ENCODE measurements at places on chromosomes 12 and 14. TPM values are rescaled to one million over a fixed set of nuclear protein-coding genes. Genes with fewer than 3 reads are reported as not detected.

GRCh38 chr12:102438827-102439210 is 41.5 kb downstream of the IGF1 start:
- no peak for DNase-seq

DNA sequence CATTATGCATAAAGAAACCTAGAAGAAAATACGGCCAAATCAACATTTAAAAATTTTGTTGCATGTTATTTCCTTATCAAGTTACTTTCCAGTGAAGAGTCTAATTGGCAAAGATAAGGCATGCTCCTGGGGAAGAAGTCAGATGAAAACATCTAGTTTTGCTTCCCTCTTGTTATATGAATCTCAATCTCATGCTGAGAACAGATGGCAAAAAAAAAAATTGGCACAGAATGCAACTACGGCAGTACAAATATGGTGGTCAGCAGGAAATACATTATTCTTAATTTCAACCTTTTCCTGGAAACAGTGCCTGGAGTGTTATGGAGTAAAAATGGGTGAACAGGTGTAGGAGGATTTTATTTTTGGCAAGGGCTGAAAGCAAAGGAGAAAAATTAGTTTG is 32.8 kb downstream of the HECTD4 start:
- DNase-seq: no peak

DNA sequence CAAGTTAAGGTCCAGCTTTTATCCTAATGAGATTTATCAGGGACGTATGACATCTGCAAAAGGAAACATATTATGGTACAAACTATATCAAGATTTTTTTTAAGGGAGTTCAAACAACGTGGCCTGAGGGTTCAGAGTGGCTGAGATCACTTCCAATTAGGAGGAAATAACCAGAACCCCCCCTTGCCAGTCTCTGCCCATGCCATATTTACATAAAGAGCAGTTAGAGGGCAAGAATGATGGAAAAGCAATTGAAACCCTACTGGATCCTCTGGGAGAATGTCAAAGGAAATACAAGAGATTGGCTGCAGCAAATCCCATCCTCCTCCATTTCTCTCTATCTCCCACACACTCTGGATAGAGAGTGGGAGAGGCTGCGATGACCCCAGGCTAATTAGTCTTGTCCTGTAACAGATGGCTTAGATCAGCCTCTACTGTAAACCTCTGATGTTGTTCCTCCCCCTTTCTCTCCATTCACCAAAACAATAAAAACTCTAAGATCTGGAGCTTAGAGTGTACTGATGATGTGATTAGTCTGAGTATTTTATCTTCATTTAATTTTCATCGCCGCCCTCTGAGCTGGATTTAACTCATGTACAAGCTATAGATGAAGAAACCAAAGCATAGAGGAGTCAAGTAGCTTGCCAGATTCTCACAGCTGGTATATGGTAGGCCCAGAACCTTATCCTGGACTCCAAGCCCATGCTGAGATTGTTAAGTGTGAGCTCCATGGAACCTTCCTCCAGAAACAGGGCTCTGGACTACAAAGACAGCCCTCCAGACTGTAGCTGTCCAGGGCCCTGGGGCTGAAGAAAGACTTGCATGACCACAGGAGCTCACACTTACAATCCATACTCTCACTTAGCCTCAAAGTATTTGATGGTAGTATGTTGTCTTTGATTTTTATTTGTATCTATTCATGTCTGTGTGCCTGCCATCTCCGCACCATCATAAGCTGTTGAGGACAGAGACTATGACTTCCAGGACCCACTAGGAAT is 54.1 kb upstream of the GNG2 start:
- DNase-seq: no peak

- no peak for DNase-seq
Measured at GRCh38 chr12:123237646-123238329, 4.6 kb downstream of the MTRFR start.

GRCh38 chr14:56998728-56999127 is 188.4 kb upstream of the OTX2 start:
- DNase-seq: no peak

DNA sequence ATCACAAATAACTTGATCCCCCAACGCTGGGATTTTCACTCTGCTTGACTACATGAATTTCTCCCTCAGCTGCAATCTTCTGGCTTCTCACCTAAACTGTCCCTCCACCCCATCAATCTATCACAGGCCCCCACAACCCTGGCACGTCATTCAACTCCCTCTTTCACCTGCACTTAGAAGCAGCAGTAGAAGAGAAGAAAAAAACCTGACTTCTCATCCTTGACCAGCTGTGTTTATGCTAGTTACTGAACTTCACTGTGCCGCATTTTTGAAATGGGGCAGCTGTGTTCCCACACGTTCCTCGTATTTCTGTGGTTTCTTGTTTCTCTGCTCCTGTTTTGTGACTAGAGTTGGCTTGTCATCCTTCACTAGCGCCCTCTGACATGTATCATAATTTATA is 35.0 kb downstream of the ITPR2 start:
- peak; percentile 35 for DNase-seq

DNA sequence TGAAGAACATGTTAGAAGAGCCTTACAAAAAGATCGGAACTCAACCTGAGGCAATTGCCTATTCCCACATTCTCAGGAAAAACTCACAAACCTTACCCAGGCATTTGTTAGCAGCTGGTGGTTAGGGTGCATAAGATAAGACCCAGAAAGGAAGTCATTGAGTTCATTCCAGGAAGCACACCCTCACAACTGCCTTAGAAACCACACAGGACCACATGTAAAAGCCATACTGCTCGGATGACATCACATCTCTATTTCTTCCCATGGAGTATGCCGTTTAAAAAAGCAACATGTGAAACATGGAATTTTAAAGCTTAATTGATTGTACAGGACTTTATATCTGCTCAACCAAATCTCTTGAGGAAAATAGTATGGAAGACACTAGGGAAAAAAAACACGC is 411.2 kb downstream of the DAD1 start:
- no peak for DNase-seq

GRCh38 chr14:72722201-72722785 is 171.6 kb downstream of the DPF3 start:
- DNase-seq: no peak

- DNase-seq: no peak
Measured at GRCh38 chr12:55797550-55797949, 20.0 kb downstream of the SARNP start.

GRCh38 chr14:23492618-23493272 is 23.2 kb downstream of the NGDN start:
- DNase-seq: no peak

DNA sequence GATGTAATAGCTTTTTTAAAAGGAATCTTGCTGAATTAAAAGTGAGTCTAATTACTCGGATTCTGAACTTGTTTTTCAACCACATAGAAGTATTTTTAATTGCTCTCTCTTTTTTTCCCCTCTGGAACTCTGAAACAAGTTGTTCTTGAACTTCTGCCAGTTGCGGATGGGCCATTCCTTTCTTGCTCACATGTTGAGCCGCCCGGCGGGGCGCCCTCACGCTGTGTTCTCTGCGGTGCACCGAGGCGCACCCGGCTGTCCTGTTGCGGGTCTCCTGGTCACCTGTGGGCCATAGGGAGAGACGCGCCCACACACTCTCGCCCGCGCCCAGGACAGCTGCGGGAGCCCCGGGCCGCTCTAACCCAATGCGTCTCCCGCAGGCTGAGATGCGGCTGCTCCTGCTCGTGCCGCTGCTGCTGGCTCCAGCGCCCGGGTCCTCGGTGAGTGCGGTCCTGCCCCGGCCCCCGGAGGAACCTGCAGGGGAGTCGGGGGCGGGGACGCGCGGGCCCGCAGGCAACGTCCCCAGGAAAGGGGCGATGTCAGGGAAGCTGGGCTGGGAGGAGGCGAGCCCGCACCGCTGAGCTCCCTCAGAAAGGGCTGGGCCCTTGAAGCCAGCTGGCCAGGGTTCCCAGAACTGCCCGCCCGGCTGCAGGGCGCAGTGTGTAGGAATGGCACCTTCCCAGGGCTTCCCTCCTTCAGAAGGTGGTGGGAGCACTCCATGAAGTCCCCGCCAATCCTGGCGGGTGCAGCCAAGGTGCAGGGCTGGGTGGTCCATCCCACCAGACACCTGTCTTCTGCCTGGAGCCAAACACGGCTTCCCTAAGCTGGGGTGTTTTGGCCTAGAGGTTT is 2.3 kb downstream of the PAPLN start:
- DNase-seq: no peak

- no peak for DNase-seq
Measured at GRCh38 chr12:66456612-66457011, 154.3 kb downstream of the HELB start.

DNA sequence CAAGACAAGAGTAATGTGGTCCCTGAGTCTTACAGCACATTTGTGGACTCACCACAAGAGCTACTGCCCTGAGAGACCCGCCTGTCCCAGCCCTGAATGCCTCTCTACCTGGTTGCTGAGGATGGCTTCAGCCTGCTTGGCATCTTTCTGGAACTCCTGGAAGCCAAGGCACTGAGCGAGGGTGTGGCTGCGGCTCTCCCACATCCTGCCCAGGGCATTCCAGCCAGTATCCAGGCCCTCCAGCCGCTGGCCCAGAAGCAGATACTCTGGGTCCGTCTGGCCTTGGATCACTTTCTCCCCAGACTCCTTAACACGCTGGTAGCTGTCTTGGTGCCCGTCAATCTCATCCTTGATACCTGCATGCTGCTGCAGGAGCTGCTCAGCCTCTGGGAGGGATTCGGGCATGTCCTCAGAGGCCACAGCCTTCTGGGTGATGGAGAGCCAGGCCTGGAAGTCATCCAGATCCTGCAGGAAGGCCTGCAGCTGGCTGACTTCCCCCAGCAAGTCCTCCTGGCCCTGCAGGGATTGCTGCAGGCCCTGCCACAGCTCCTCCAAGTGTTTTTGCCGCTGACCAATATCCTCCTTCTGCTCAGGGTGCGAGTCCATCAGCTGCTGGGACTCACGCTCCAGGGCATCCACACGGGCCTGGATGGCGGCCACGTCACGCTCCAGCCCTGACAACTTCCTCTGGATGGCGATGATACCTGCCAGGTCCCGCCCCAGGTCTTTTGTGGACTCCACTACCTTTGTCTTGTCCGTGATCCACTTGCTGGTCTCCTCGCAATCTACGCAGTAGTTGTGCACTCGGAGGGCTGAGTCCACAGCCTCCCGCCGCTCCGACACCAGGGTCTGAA is 82.3 kb downstream of the PLEKHG3 start:
- DNase-seq: no peak

GRCh38 chr12:132560614-132561426 is 49.6 kb downstream of the LRCOL1 start:
- DNase-seq: no peak

DNA sequence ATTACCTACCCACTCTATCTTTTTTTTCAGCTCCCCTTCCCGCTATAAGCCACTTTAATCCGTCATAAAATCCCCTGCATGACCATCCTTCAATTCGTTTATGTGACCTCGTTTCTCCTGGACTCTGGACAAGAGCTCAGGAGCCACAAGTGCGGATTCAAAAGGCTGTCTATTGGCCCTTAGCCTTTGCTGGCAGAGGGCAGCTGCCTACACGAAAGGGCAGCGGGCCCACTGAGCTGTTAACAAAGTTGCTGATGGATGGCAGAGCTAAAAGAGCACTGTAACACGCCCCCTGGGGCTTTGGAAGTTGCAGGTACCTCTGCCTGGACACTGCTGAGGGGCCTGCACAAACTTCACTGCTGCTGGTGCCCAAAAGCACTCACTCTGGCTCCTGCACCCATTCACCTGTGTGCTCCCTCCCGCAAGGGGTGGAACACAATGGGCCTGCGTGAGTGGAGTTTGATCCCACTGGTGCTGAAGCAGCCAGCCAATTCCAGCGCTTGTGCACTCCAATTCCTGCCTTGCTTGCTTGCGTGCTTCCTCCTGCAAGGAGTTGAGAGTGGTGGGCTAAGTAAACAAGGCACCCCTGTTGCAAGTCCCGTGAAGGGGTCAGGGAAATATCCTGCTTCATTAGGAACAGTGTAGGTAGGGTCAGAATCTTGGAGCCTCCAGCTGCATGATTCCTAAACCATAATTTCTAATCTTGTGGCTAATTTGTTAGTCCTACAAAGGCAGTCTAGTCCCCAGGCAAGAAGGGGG is 10.6 kb upstream of the DRAM1 start:
- no peak for DNase-seq

DNA sequence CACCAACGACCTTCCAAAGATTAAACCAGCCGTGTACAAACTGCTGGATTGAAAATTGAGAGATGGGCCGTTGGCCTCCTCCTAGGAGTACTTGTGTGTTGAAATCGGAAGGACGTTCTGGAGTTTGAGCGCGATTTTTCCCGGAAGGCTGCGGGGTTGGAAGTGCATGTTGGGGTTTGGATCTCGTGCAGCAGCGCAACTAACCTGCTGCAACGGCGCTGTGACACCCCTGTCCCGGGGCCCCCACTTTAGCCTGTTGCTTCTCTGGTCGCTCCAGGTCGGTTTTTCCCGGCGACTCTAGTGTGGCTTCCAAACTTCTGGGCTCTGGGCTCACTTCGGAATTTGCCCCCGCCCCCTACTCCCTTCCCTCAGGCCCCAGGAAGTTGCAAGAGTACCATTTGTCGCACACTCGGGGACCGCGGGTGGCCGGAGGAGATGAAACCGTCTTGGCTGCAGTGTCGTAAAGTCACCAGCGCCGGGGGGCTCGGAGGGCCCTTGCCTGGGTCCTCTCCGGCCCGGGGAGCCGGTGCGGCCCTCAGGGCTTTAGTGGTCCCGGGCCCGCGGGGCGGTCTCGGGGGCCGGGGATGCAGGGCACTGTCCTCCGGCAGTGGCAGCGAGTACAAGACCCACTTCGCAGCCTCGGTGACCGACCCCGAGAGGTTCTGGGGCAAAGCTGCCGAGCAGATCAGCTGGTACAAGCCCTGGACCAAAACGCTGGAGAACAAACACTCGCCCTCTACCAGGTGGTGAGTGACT is at the start of gene ACSS3:
TSS of gene ACSS3 (plus strand) at position 394 of the 756 bp plus-strand sequence. CDS start at position 436, 42 bp downstream.
- DNase-seq: no peak

GRCh38 chr12:44777044-44777443 is 99.1 kb downstream of the NELL2 start:
- DNase-seq: no peak

DNA sequence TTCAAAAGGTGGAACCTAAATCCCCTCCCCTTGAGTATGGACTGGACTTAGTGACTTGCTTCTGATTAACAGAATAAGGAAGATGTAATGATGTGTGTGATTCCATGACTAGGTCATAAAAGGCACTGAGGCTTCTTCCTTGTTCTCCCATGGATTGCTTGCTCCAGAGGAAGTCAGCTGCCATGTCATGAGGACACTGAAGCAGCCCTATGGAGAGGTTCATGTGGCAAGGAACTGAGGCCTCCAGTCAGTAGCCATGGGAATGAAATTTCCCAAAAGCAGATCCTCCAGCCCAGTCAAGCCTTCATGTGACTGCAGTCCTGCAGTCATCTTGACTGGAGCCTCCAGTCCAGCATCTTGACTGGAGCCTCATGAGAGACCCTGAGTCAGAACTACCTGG is 10.7 kb downstream of the TMBIM4 start:
- DNase-seq: no peak

Gene GLIPR1L1
- not detected for polyA plus RNA-seq

Gene ASB2
- 0.06 TPM for polyA plus RNA-seq

Gene TAS2R10
- polyA plus RNA-seq: 0.17 TPM

Gene RNASE8
- polyA plus RNA-seq: not detected

Gene KRT71
- polyA plus RNA-seq: not detected

Gene OVCH1
- 0.06 TPM for polyA plus RNA-seq

Gene LYZ
- polyA plus RNA-seq: not detected

Gene MPHOSPH9
- 13.1 TPM for polyA plus RNA-seq

Gene ALDH1L2
- 76.1 TPM for polyA plus RNA-seq

Measured in BJ (cell line).